ENCODE measurements at places on chromosomes 1 and 21.

GRCh38 chr1:97787231-97787630 lies 133.6 kb downstream of the DPYD start:
- DNase-seq: no peak

DNA sequence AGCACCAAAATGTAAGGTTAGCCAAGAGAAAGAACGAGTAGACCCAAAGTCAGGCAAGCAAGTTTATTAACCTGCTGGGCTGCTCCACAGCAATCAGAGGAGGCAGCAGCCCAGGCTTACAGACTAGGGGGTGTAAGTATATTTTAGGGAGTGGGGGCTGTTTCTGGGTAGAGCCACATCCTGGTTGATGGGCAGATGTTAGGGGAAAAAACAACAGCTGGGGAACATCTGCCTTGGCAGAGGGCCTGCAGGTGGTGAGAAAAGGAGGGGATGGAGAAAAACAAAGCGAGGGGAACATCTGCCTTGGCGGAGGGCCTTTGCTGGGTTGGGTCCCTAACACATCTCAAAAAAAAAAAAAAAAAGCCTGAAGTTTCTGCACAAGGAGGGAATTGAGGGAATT lies 9.7 kb upstream of the ZBTB48 start:
- no peak for DNase-seq

GRCh38 chr1:39779137-39779536 lies 8.0 kb upstream of the OXCT2 start:
- DNase-seq: no peak

GRCh38 chr1:58442114-58442513 lies 104.4 kb downstream of the OMA1 start:
- DNase-seq: no peak

- DNase-seq: no peak
These were observed 36.2 kb upstream of the POU3F1 start for GRCh38 chr1:38082769-38083263.

Measured in bronchial epithelial cell (primary cell).